ENCODE measurements at places on chromosomes 6 and 20.

GRCh38 chr6:88089708-88090107, 42.1 kb downstream of the SPACA1 start:
- DNase-seq = no peak

GRCh38 chr6:114064862-114065261, 93.9 kb upstream of the HDAC2 start:
- no peak for DNase-seq

DNA sequence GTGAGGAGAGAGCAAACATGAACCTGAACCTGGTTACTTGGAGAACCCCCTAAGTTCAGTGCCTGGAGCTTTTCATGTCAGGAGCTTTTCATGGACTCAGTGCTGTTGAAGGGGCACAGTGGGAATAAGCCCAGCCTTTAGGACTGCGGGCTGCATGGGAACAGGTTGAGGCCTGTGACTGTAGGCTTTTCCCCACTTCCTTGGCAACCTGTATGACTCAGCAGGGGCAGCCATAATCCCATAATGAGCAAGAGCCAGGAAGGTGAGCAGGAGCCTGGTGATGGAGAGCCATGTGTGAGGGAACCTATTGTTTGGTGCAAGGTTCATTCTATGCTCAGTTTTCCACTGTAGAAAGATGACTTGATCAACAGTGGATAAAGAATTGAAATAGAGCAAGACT, 23.4 kb downstream of the MEP1A start:
- DNase-seq = no peak

DNA sequence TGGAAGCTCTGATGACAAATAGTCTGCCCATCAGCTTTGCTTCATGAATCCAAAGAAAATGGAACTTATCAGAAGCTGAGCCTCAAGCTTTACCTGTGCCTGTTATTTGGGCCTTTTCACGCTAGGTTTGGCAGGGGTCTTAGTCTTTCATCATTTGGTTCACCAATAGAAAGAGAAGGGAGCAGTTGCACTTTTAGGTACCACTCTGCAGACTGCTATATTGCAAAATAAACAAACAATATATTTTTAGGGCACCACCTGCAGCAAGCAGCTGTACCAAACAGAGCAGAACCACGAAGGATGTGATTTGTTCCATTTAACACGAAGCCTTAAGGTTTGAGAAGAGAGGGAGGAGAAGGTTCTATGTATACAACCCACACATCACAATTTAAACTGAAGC, 291.4 kb upstream of the RNF217 start:
- no peak for DNase-seq

DNA sequence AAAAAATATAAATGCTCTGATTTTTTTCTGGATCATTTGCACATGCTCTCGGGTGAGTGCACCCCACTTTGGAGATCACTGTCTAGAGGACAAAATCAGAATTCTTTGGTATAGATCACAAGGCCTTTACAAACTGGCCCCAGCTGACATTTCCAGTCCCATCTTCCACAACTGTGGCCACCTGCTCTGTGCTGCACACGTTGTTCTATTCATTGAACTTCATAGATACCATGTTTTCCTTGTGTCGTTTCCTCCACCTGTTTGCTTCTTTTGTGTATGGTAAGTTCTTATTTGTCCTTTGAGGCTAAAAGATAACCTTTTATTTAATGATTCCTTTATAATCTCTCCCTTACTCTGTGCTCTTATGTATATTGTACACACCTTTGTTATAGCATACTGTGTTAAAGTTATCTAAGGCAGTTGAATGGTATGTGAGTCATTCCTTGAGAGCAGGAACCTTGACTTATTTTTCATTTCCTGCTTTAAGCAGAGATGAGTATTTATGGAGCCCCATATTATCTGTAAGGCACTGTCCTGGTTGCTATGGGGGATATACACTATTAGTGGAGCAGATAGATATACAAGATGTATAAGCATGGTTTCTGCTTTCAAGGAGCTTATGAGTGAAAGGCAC, 12.0 kb upstream of the SLC17A5 start:
- no peak for DNase-seq

- peak; percentile 77 for DNase-seq
Measured at GRCh38 chr6:37222125-37222967, 35.2 kb upstream of the TBC1D22B start.

GRCh38 chr6:114344971-114345275, 2.1 kb upstream of the HS3ST5 start:
- no peak for DNase-seq

DNA sequence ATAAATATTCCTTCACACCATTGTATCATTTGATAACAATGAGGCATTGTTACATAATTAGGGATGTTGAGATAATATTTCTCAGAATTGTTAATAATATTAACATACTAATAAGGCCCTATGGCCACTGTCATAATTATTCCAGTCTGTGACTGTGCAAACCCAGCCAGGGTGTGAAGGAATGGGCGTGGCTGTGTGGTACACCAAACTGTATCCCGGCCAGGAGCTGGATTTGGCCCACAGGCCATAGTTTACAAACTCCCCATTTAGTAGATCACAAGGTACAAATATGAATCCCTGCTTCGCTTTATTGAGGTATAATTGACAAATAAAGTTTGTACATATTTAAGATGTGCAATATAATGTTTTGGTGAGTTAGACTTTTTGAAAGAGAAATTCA, 894.7 kb downstream of the C6orf118 start:
- DNase-seq = no peak

DNA sequence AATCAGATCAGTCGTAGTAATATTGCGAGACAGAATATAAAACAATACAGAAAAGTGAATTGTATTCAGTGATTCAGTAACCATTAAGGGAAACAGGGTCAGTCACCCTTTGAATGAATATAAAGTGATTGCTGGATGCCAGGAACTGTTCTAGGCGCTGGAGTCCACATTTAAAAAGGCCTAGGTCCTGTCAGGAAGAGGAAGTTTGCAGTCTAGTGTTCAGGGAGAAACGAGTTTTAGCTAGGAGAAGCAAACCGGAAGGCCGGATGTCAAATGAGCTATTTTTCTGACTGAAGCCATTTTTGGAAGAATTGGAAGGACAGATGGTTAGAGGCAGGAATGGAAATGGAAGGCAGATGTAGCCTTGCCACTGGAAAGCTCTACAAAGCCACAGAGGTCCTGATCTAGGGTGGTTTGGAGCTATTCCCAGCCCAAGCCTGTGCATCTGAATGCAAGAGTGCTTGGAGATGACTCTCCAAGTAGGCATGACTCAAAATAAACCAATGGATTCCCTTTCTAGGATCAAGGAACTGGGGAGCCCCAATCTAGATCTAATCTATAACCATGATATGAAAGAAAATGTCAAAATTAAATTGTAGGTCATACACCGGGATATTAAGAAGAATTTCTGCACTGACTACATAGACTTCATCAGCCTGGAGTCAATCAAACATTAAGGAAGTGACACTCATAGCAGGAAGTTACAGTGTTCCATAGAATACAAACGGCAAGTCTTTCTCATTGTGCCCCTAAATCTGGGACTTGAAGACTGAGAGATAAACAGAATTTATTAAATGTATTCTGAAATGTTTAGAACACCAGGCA, 36.8 kb upstream of the CDKAL1 start:
- DNase-seq = peak; percentile 72

- no peak for DNase-seq
Measured at GRCh38 chr6:29200767-29201662, 30.3 kb downstream of the OR2J2 start.

DNA sequence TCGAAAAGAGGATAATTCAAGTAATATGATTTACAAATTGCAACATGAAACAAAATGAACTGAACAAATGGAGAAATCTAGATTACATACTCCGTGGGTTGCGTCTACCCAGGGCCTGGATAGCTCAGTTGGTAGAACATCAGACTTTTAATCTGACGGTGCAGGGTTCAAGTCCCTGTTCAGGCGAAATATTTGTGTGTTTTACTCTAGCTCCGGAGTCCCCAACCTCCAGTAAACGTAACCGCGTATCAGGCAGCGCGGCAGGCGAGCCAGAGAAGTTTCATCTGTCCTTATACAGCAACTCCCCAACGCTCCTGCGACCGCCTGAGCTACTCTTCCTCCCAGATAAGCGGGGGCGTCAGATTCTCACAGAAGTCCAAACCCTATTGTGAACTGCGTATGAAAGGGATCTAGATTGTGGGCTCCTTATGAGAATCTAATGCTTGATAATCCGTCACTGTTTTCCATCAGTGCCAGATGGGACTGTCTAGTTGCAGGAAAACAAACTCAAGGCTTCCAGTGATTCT, 176.1 kb downstream of the TRIM27 start:
- no peak for DNase-seq

DNA sequence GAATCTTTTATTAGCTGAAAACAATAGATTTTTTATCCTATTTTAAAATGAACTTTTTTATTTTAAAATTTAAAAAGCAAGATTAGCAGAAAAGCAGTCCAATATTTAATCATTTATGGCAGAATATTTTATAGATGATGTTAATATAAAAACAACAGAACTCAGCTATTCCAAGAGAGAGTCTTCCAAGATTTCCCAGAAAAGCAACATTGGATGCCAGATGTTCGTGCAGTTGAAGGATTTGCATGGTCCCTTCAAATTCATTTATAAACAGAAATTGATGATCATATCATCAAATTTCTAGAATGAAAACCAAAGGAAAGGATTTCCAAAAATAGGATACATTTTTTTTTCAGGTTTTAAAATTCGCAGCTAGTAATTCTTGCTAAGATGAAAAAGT, 25.4 kb upstream of the CNKSR3 start:
- no peak for DNase-seq

GRCh38 chr6:150641398-150642139, 41.9 kb downstream of the PLEKHG1 start:
- peak; percentile 11 for DNase-seq

DNA sequence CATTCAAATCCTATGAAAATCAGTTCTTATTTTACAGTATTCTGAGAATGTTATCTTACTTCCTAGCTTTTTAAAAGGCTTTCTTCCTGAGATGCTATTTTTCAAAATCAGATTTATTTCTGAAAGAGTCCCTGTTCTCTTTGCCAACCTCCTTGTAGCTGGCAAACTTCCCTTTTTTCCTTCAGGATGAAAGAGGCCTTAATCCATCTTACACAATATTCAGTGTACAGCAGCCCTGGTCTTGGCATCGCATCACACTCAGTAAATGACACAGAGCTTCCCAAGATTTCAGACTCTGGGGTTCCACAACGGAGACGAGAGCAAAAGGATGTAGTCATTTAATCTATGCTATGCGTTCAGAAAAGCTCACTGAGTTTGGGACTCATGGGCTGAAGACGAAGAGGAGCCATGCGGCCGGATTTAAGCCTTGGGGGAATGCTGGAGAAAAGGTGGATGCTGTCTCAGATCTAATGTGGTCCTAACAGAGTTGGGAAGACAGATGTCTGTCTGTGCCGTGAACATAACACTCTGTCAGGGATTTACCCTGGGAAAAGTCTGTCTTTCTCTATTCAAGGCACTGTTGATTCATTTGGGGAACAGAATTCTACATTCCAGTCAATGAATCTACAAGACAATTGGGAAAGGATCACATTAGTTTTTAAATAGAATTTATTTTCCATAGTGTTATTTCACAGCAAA, 616.4 kb upstream of the AGPAT4 start:
- DNase-seq = no peak

- no peak for DNase-seq
Measured at GRCh38 chr6:113934101-113934500, 36.8 kb downstream of the HDAC2 start.

- peak; percentile 22 for DNase-seq
Measured at GRCh38 chr6:38153076-38153797, 333.7 kb downstream of the ZFAND3 start.

DNA sequence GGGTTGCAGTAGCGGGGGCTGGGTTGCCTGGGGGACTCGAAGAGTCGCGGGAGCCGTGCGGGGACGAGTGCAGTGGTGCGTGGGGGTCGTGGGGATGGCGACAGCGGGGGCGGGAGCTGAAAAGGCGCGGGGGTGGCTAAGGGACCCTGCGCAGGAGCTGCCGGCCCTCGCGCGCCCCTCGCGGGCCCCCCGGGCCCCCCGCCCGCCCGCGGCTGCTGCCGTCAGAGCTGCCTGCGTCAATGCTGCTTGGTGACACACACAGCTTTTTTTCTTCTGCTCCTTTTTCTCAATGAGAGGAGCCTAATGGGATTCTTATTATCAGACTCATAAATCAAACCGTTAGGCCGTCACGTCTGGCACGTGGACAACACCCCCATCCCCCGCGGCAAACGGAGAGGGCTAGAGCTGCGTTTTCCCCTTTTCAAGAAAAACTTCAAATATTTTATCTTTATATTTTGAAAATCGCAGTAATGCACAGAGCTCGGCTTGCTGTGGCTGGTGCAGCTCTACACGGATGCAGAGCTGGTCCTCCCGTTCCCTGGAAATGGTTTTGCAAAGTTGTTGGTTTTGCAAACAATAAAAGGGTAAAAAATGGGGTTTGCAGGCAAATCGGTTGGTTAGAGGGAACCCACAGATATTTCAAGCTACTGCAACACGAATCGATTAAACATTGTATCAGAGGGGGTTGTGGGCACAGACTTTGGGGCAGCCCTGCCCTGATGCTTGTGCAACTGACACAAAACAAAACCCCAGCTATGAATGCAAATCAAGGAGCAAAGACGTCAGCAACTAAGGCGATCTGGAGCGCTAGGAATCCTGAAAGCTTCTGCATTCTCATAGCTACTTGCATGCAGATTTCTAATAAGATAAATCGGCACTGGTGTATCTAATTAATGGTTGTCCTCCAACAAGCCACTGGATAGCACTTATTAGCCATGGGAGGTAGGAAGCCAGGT, 161.4 kb downstream of the TBXT start:
- DNase-seq = no peak

DNA sequence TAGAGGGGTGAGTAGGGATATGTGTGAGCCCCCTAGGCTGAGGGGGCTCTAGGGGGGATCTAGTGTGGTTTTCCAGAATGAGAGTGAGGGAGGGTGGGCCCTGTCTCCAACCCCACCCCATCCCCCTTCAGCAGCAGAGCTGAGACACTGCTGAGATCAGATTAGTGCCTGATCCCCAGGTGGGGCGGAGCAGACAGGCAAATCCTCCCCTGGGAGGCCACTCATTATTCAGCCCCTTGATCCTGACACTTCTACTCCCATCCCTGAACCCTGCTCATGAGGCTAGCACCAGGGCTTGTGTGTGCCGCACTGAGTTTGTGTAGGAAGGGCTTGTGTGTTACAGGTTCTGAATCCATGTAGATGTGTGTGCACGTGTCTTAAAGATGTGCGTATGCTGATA, 42.5 kb downstream of the SPDEF start:
- no peak for DNase-seq

DNA sequence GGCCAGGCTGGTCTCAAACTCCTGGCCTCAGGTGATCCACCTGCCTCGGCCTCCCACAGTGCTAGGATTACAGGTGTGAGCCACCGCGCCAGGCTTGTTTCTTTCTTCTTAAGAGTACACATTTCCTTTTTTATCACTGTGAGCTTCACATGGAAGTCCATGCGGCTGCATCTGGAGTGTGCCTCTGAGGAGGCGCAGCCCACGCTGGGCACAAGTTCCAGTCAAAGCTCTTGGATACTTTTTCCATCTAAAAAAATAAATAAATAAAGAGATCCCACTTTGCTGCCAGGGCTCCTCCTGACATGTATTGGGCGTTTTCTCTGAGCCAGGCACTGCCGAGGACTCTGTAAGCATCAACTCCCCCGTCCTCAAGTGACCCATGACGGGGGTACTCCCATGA, 123.0 kb downstream of the PREX1 start:
- DNase-seq = no peak

- DNase-seq = no peak
Measured at GRCh38 chr6:127053032-127053874, 65.2 kb upstream of the RSPO3 start.
